ENCODE measurements at places on chromosomes 4 and X. TPM values are rescaled to one million over a fixed set of nuclear protein-coding genes. Genes with fewer than 3 reads are reported as not detected.

GRCh38 chr4:88090898-88091297 lies 67.5 kb downstream of the ABCG2 start:
- no peaks in the 10 kb centered on the region for H3K36me3 ChIP-seq
- no peak overlapping the region for H3K27ac ChIP-seq
- no peaks in the 10 kb centered on the region for H3K27me3 ChIP-seq
- DNase-seq = no peak

- DNase-seq = no peak
- no peaks in the 10 kb centered on the region for H3K4me1 ChIP-seq
- H3K27ac ChIP-seq = no peak overlapping the region
- no peaks in the 10 kb centered on the region for H3K27me3 ChIP-seq
Observed at GRCh38 chr4:38605181-38605752, 58.7 kb upstream of the KLF3 start.

DNA sequence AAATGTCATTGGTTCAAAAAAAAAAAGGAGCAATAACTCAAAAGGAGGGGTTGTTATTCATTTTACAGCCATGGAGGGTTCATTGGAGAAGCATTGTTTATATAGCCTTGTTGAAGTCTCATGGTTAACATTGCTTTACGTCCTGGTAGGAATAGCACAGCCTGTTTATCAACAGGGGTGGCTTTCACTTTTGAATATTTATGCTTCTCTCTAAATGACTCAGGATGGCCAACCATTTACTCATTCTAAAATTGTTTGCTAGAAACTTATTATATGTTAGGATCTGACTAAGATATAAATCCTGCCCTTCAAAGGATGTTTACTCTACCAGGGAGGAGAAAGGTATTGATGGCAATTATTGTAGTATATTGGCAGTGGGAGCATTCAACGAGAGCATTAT lies 534.1 kb upstream of the GALNTL6 start:
- DNase-seq = no peak
- H3K4me3 ChIP-seq = no peak overlapping the region
- no peaks in the 10 kb centered on the region for H3K36me3 ChIP-seq
- H3K27me3 ChIP-seq = no peaks in the 10 kb centered on the region
- no peak overlapping the region for H3K27ac ChIP-seq

DNA sequence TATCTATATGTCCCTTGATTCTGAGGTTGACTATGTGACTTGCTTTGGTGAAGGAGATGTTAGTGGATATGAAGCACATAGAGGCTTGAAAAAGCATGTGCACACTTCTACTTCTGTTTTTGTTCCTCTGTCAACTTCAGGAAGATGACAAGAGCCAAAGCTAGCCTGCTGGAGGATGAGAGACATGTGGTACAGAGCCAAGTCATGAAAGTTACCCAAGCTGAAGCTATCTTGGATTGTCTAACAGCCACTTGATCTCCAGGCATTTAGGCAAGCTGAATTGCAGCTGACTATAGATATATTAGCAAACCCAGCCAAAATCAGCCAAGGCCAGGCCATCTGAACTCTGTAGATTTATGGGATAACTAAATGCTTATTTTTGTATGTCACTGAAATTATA lies 70.8 kb upstream of the DYNLT3 start:
- H3K4me3 ChIP-seq = no peak overlapping the region
- no peak for DNase-seq
- no peaks in the 10 kb centered on the region for H3K4me1 ChIP-seq
- no peak overlapping the region for H3K27ac ChIP-seq
- H3K36me3 ChIP-seq = no peaks in the 10 kb centered on the region

GRCh38 chrX:138845786-138846185 lies 134.3 kb upstream of the FGF13 start:
- no peaks in the 10 kb centered on the region for H3K36me3 ChIP-seq
- no peak overlapping the region for H3K27ac ChIP-seq
- H3K27me3 ChIP-seq = no peaks in the 10 kb centered on the region
- DNase-seq = no peak

DNA sequence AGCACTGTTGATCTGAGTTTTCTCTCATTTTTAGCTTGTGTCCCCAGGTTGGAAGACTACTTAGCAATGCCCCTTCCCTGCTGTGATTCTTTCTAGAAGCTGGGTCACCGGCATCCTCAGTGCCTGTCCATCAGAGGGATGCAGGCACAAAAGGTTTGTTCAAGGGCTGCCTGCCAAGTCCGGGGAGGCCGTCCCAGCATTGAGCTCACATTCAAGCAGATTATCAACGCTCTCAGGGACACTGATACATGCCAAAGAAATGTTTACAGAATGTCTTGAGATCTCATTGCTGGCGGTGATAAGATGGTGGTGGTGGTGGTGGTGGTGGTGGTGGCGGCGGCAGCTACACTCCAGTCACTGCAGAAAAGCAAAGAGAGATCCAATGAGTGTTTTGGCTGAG lies 79.6 kb upstream of the VCX3A start:
- no peaks in the 10 kb centered on the region for H3K4me1 ChIP-seq
- H3K36me3 ChIP-seq = no peaks in the 10 kb centered on the region
- DNase-seq = no peak

DNA sequence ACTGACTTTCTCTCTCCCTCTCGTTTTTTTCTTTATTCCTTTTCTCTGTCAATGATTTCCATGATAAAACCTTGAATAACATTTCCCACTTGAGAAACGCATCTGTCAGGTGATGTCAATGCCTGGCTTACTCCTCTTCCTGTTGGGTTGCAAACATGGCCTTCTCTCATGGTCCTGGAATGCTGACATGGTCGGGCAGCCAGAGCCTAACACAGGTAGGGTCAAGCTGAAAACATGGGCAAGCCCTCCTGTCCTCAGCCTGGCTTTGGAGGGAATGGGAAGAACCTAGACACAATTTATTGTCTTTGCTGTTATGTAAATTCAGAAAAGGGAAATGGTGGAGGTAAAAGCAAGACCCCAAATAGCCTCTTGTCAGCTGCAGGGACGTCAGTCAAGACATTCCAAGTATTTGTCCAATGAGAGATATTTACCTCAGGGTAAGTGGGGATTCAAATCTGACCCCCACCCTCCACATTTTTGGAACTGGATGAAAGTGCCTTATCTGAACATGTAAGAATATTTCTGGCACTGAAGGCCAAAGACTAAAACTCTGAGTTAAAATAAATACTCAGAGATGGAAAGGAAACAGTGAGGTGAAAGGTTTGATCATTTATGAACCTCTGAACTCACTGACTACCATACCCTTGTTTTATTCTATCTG lies 473.8 kb downstream of the SPRY1 start:
- no peak overlapping the region for H3K4me3 ChIP-seq
- no peaks in the 10 kb centered on the region for H3K4me1 ChIP-seq
- DNase-seq = no peak
- no peaks in the 10 kb centered on the region for H3K27me3 ChIP-seq

DNA sequence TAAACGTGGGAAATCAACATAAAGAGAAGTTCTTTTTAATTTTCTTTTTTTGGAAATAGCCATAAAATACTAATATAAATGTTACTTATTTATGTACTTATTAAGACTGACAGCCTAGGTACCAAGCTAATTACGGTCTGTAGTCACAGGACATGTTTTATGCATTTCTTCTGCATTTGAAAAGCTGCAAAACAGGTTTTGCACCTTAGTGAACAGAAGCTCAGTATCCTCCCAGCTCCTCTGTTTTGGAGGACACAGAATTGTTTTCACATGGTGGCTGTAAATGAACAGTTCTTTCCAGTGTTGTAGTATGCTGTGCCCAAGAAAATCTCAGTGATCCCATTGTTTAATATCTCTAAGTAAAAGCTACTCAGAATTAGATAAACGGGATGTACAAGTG lies 1788.0 kb upstream of the TENM3 start:
- no peaks in the 10 kb centered on the region for H3K4me1 ChIP-seq
- H3K27ac ChIP-seq = no peak overlapping the region
- no peak overlapping the region for H3K4me3 ChIP-seq

- DNase-seq = no peak
- no peak overlapping the region for H3K4me3 ChIP-seq
- no peaks in the 10 kb centered on the region for H3K27me3 ChIP-seq
- no peaks in the 10 kb centered on the region for H3K36me3 ChIP-seq
- no peaks in the 10 kb centered on the region for H3K4me1 ChIP-seq
Observed at GRCh38 chr4:38519666-38520065, 144.3 kb upstream of the KLF3 start.

DNA sequence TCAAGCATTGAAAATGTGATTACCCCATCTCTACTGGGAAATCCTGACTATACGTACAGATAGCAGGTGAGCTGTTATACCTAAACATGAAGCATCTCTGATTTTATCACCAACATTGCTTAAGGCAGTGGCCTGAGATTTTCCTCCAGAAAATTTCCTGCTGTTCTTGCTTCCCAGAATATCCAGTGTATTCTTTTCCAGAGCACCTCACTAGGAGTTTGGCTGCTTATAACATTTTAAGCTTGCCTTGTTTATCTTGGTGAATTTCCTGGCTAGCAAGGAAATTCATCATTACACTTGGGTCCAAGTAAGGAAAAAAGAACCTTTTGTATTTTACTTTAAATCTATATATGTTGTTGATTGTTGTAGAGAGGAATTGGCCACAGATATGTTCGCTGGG lies 73.0 kb upstream of the CLCN4 start:
- H3K27me3 ChIP-seq = no peaks in the 10 kb centered on the region
- no peaks in the 10 kb centered on the region for H3K36me3 ChIP-seq
- no peak overlapping the region for H3K4me3 ChIP-seq
- no peak overlapping the region for H3K27ac ChIP-seq
- no peak for DNase-seq

GRCh38 chr4:155134136-155134535 lies 74.3 kb upstream of the NPY2R start:
- no peaks in the 10 kb centered on the region for H3K4me1 ChIP-seq
- no peaks in the 10 kb centered on the region for H3K27me3 ChIP-seq
- H3K36me3 ChIP-seq = no peaks in the 10 kb centered on the region
- no peak overlapping the region for H3K27ac ChIP-seq
- DNase-seq = no peak

GRCh38 chrX:127558811-127559210 lies 493.4 kb downstream of the ACTRT1 start:
- no peak overlapping the region for H3K4me3 ChIP-seq
- no peaks in the 10 kb centered on the region for H3K27me3 ChIP-seq
- no peak for DNase-seq
- H3K36me3 ChIP-seq = no peaks in the 10 kb centered on the region
- H3K27ac ChIP-seq = no peak overlapping the region

The GUCY1B1 gene
- 10.0 TPM for polyA plus RNA-seq

GRCh38 chr4:79281566-79282359 lies 44.1 kb downstream of the NAA11 start:
- no peaks in the 10 kb centered on the region for H3K36me3 ChIP-seq
- no peak overlapping the region for H3K27ac ChIP-seq
- H3K4me1 ChIP-seq = peaks cover 2% of the 10 kb centered on the region
- no peaks in the 10 kb centered on the region for H3K27me3 ChIP-seq
- DNase-seq = no peak
- no peak overlapping the region for H3K4me3 ChIP-seq

- H3K4me1 ChIP-seq = no peaks in the 10 kb centered on the region
- H3K27ac ChIP-seq = no peak overlapping the region
- no peak for DNase-seq
- H3K4me3 ChIP-seq = no peak overlapping the region
- no peaks in the 10 kb centered on the region for H3K36me3 ChIP-seq
- H3K27me3 ChIP-seq = no peaks in the 10 kb centered on the region
Observed at GRCh38 chr4:25847329-25847728, 15.5 kb downstream of the SEL1L3 start.

The ERVMER34-1 gene
- not detected for polyA plus RNA-seq

The RLIM gene
- 6.3 TPM for polyA plus RNA-seq

DNA sequence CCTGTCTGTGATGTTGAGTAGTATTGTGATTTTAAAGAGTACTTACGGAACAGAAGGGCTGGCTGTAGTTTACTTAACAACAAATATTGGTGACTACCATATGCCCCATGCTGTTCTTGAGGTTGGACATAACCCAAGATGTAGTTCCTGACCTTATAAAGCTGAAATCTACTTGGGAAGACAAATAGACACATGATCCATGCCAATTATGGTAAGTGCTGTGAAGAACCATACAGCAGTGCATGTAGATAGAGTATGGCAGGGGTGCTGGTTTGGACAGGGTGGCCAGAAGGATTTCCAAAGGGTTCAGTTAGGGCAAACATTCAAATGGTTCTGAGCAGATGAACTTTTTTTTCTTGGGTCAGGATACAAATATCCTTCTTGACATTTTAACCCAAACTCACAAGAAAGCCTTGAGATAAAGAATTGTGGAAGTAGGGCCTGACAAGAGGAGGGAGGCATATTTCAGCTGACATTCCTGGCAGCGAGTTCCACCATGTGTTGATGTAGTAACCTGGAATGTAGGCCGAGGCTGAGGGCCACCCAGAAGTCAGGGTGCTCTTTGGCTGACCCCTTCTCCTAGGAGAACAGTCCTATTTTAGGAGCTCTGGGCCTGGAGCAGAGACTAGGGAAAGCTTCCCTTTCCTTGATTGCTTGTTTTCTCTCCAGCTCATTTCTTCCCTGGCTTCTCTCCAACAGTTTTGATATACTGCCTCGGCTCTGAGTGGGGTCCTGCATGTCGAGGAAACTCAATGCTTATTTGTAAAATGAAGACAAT lies 74.2 kb downstream of the FREM3 start:
- H3K4me1 ChIP-seq = no peaks in the 10 kb centered on the region
- no peaks in the 10 kb centered on the region for H3K36me3 ChIP-seq
- peak overlapping the region; percentile 85 for H3K27ac ChIP-seq
- DNase-seq = peak; percentile 86

DNA sequence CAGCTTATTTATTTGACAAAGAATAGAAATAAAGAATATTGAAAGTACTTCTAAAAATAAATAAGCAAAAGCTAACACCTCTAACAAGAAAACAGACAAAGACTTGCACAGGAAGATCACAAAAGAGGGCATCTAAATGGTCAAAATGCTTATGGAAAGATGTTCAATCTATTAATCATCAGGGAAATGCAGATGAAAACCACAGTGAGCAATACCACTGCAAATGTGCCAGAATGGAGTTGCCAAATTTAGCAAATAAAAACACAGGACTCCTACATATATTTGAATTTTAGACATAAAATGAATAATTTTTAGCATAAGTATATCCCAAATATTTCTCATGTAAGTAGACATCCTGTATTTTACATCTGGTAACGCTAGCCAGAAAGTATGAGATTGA lies 56.1 kb upstream of the HPGD start:
- no peak for DNase-seq
- H3K27ac ChIP-seq = no peak overlapping the region
- H3K4me3 ChIP-seq = no peak overlapping the region
- no peaks in the 10 kb centered on the region for H3K4me1 ChIP-seq

All from aorta (tissue), 5 donors.